ENCODE measurements at places on chromosomes 7 and 10.

- no peak for DNase-seq
Observed at GRCh38 chr7:142855114-142855743, 353 bp downstream of the EPHB6 start.

- no peak for DNase-seq
Observed at GRCh38 chr7:155372782-155373358, 75.2 kb downstream of the INSIG1 start.

GRCh38 chr7:95412075-95412474 is 15.9 kb upstream of the PON3 start:
- no peak for DNase-seq

GRCh38 chr10:86538547-86538946 is 17.0 kb upstream of the WAPL start:
- no peak for DNase-seq

- DNase-seq, result no peak
Observed at GRCh38 chr10:118516716-118517115, 78.7 kb downstream of the PRLHR start.

GRCh38 chr10:91788527-91788926 is 9.7 kb upstream of the TNKS2 start:
- DNase-seq, result no peak

DNA sequence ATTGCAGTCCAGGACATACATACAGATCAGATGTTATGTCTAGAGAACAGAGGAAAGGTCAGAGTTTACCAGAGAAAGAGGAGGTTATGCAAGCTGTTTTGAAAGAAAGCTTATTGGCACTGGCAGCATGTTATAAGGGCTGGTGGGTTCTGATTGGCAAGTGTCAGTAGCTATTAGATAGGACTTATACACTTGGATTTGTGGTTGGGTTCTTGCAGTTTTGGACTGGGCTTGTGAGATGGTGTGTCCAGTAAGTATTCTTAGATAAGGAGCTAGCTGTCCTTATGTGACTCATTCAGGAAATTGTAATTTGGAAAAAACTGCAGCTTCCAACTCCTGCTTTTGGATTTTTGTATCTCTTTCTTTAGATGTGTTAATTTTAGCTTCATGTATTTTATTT is 130.7 kb upstream of the NAMPT start:
- DNase-seq, result no peak

DNA sequence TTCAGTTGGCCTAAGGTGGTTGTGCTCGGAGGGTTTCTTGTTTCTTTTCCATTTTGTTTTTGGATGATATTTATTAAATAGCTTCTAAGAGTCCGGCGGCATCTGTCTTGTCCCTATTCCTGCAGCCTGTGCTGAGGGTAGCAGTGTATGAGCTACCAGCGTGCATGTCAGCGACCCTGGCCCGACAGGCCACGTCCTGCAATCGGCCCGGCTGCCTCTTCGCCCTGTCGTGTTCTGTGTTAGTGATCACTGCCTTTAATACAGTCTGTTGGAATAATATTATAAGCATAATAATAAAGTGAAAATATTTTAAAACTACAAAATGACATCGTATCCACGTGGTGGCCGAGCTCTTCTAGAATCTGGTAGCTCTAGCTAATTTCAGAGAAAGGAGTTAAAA is 20.4 kb downstream of the GATA3 start:
- no peak for DNase-seq

- DNase-seq, result no peak
Observed at GRCh38 chr10:1626835-1627234, 110.5 kb downstream of the ADARB2 start.

GRCh38 chr10:114607358-114607998 is 50.6 kb downstream of the ABLIM1 start:
- DNase-seq, result no peak

DNA sequence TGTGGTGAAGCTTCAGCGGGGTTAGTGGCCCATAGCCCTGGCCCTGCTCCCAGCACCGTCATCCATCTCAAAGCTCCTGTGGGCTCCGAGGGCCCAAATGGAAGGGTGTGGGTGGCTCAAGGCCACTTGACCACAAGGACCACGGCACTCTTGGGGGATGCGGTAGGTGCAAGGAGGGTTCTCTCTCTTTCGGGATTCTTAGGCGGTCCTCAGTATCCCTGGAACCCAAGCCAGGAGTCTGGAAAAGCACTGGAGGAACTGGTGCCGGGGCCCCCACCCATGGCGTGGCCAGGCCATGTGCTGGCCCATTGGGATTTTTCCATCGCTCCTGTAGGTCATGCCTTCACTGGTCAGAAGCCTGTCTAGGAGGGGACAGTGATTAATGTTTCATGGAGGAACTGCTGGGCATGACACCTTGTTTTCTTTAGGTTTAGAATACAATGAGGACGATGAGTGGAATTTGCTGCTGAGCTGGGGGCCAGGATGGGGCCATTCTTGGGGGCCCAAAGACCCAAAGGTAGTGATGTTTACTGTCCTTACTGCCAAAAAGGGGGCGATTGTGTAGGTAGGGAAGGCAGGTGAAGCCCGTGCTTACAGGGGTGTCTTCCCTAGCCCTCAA is 16.7 kb downstream of the AQP1 start:
- DNase-seq, result no peak

GRCh38 chr7:128388145-128388485 is 21.7 kb downstream of the IMPDH1 start:
- DNase-seq, result no peak

GRCh38 chr7:159036916-159037605 is 107.6 kb downstream of the VIPR2 start:
- no peak for DNase-seq

GRCh38 chr10:3850999-3851937 is 66.3 kb upstream of the KLF6 start:
- DNase-seq, result no peak

GRCh38 chr7:25122373-25122772 is 2.7 kb downstream of the CYCS start:
- DNase-seq, result no peak

- no peak for DNase-seq
Observed at GRCh38 chr10:122232769-122233168, 38.3 kb upstream of the BTBD16 start.

GRCh38 chr10:56623064-56623463 is 262.0 kb upstream of the ZWINT start:
- DNase-seq, result no peak

DNA sequence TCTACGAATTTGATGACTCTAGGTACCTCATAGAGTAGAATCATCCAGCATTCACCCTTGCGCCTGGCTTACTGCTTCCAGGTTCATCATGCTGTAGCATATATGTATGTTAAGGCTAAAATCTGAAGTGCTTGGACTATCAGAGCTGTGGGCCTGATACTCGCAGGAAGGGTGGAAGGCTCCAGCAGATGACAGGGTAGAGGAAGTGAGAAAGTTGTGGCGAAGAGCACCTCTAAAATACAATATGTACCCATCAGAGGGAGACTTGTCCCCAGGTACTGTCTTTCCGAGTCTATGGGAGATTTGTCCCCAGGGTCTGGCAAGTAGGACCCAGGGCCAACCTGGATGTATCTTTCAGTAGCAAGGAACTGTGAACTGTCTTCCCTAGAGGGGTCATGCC is 48.1 kb upstream of the PLEKHA1 start:
- no peak for DNase-seq

DNA sequence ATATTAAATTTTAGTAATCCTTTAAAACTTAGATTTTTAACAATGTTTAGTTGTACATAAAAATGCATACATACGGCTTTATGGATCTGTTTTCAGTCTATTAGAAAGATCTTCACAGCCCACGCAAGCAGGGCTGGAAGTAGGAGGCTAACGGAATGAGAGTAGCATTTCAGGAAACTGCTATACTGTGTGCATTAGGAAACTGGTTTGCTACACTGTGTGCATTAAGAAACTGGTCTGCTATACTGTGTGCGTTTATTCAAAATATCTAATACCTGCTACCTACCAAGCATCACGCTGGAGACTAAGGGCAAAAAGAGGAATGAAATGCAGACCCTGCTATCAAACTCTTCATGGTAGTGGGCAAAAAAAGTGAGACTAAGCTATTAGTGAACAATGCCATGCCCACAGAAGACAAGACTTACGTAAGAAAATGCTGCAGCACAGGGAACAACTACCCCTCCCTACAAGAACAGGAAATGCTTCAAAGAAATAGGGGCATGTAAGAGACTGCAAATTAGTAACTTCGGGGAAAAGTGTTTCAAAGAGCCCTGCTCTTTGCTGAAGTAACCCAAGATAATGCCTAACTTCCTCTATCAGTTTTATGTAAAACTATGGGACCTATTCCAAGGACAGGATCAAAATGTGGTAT is 11.3 kb downstream of the RAB11FIP2 start:
- no peak for DNase-seq

DNA sequence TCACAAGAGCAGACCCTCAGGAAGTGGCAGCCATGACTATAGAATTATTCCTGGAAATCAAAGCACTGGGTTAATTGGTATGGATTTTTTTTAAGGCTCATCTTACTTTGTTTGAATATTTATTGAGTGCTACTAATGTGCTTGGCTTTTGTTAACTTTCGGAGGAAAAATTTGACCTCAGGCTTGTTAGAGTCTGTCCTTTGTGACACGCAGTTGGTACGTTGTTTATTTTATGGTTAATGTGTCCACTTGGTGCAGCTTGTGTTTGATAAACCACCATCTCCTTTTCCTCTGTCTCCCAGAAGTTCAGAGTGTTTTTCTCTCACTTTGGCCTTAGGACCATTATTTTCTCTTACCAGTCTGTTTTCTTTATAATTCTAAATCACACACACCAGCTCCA is 268.6 kb downstream of the SDK1 start:
- no peak for DNase-seq

- no peak for DNase-seq
Observed at GRCh38 chr7:159027789-159028507, 116.7 kb downstream of the VIPR2 start.

GRCh38 chr10:30534465-30535144 is 94.9 kb downstream of the LYZL2 start:
- peak; percentile 49 for DNase-seq

Data from stimulated activated CD8-positive, alpha-beta memory T cell treated with anti-CD3 and anti-CD28 coated beads, Interleukin-2, amount 100 ng/mL, for 48 hours (primary cell).